GM12865 (cell line): ENCODE measurements at places on chromosomes 2 and 18.
A peak's percentile ranks its signal among the peaks of the same experiment; 100 is the strongest.

- DNase-seq = no peak
These were observed 52.5 kb upstream of the SPTBN1 start for GRCh38 chr2:54403512-54404238.

DNA sequence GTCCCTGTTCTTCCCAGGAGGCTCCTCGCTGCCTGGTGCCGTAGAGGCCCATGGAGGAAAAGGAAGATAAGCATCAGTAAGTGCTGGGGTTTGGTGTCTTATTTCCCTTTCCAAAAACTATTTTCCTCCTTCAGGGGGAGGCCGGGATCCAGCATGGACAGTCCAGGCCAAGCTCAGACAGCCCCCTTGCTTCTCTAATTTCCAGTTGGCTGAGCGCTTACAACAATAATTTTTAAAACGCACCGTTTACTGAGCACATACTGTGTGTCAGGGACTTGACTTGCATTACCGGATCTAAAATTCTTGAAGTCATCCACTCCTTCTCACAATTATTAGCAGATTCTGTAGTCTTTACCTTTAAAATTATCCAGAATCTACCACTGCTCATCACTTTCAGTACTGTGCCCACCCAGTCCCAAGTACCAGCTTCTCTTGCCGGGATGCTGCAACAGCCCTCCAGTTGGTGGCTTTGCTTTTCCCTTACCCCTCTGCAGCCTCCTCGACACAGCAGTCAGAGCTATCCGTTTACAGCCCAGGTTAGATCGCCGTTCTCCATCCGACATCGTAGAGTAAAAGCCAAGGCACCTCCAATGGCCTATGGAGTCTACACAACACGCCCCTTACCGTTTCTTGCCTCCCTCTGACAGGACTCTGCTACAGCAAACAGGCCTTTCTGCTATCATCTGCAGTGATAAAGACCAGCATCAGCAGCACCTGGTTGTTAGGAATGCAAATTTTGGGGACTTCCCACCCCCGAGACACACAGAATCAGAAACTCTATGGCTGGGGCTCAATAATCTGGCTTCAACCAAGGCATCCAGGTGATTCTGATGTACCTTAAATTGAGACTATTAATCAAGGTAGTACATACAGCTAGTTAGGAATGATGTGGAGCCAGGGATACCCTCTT, 75.2 kb upstream of the TSPYL6 start:
- peak; percentile 14 for DNase-seq

- no peak for DNase-seq
These were observed 205.0 kb upstream of the EPHA4 start for GRCh38 chr2:221777119-221777518.

GRCh38 chr18:48777026-48777743, 173.6 kb downstream of the SMAD7 start:
- DNase-seq = peak; percentile 84

DNA sequence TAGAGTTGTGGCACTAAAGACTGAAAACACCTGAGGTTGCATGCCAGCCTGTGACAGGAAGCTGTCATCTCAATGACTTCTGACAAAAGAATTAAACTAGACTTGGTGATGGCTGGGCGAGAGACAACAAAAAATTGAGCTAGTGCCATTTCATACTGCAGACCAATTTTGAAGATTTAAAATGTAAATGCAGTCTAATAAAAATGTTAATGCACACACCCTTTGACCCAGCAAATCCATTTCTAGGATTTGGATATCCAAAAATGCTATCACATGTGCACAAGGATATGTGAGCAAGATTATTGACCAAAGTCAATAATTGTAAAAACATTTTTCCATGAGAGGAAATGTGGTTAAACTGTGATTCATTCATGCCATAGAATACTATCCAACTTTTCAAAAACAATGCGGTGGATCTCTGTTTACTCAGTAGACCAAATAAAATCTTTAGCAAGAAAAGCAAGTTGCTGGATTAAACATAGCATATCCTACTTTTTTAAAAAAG, 5.6 kb downstream of the FBXO36 start:
- no peak for DNase-seq

DNA sequence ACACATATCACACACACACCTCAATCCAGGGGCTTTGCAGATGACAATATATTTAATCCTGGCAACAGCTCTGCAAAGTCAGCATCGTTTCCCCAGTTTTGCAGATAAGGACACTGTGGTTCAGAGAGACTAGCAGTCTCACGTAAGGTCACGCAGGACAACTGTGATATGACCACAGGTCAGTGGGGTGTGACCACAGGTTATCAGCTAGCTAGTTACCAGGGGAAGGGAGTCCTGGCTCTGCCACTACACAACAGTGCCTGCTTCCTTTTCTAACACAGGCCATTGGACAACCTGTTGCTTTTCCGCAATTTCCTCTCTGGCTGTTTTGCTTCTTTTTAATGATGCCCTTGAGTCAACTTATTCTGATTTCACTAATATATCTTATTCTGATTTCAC, 33.3 kb downstream of the RBMS1 start:
- DNase-seq = no peak

DNA sequence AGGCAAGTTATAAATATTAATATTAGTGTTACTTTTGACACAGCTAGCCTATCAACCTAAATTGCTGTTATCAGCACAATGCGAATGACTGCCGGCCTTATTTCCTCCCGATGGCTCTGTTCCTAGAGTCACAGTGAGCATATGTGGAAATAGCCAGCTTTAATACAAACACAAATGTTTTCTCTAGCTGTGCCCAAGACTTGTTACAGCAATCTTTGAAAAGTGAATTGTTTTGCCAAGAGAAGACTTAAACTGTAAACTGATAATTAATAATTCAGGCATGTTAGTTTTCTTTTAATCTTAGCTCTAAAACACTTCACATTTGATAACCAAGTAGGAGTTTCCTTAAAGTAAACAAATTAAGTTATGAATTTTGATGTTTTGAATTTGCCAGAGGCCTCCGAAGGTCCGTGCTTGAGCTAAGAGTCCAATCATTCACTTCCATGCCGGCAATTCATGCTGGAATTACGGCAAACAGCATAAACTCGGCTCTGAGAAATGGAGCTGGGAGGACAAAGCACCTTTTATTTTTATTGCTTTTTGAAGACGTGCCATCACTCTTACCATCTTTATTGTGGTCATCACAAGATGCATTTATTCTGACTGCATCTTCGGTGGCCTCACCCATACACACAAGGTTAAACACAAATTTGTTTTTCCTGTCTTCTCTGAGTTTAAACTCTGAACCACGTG, 184.5 kb upstream of the CWC22 start:
- DNase-seq = no peak

- DNase-seq = no peak
These were observed 26.0 kb downstream of the SATB2 start for GRCh38 chr2:199431746-199432213.

GRCh38 chr2:201839727-201840126, 33.4 kb downstream of the CDK15 start:
- DNase-seq = no peak

GRCh38 chr2:170689481-170689880, 25.7 kb upstream of the SP5 start:
- DNase-seq = no peak

- peak; percentile 56 for DNase-seq
These were observed 1.1 kb upstream of the B3GNT2 start for GRCh38 chr2:62194558-62195420.

- no peak for DNase-seq
These were observed 6.5 kb downstream of the BIN1 start for GRCh38 chr2:127100251-127101047.

DNA sequence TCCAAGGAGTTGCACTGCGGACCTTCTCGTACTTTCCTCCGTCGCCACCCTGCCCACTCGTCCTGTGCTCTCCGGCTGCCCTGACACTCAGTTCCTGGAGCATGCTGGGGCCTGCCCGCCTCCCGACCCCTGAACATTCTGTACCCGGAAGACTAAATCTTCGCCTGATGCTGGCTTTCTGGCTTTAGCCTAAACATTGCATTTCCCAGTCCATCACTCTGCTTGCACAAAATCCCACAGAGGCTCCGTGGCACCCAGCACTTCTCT, 550 bp upstream of the SFXN5 start:
- peak; percentile 57 for DNase-seq

DNA sequence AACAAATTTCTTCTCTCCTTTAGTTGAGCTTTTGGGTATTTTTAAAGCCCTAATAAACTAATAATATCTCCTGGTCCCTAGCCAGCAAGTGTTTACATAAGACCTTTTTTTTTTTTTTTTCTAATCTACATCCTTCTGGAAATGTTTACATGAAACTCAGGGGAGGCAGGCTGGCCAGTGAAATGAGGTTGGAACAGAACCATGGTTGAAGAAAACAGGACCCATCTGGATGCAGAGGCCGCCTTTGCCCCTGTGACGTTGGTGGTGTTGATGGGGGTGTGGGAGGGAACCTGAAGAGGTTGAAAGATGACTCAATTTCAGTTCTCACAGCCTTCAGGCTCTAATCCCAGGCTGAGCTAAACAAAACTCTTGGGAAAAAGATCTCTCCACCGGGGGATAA, 118.5 kb downstream of the NRP2 start:
- no peak for DNase-seq

GRCh38 chr18:52401236-52401635, 61.2 kb downstream of the DCC start:
- no peak for DNase-seq

- peak; percentile 70 for DNase-seq
These were observed 408.1 kb downstream of the THSD7B start for GRCh38 chr2:137173463-137173862.

DNA sequence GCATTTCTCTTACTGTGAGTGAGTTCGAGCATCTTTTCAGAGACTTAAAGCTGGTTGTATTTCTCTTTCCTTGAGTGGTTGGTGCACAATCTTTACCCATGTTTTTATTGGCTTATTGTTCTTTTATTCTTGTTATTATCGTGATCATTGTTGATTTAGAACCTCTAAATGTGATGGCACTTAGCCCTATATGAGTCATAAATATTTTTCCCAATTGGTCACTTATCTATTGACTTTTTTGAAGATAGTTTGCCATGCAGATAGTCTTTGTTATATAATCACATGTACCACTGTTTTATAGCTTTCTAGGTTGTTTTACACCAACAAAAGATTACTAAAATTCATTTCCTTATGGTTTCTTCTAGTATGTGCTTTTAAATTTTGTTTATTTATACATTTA, 141.6 kb upstream of the MSH6 start:
- no peak for DNase-seq

DNA sequence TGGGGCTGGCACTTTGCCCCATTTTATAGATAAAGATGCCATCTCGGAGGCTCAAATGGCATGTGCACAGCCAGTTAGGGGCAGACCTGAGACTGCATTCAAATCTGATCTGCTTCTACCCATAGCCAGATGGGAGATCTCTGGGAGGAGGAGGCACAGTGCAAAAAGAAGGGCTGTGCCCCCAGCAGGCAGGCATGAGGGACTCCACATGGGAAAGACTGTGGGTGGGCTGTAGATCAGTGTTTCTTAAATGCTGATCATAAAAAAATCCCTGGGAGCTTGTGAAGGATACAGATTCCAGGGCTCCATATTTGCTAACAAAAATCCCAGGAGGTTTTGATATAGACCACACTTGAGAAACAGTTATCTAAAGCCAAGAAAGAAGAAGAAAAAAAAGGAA, 15.2 kb downstream of the PAX8 start:
- DNase-seq = no peak

DNA sequence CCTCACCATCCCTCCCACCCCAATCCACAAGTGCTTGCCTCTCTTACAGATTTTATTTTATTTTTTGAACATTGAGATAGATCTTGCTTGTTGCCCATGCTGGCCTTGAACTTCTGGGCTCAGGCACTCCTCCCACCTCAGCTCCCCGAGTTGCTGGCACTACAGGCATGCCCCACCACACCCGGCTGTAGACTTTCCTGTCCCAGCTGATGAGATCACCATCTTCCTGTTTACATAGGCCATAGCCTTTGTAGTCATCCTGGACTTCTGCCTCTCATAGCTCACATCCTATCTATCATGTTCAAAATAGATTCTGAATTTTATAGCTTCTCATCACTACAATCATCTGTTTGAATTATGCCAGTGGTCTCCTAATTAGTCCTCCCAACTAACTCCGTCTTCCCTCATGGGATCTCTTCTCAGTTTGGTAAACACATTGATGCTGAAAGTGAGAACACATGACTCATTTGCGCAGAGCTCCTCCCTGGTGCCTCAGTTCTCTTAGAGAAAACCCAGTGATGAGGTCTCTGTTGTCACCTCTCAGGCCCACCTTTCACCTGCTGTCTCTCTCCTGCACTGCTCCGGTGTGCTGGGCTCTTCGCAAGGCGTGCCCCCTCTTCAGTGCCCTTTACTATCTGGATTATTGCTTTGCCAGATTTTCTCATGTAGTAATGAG, 243.0 kb downstream of the ZNF407 start:
- DNase-seq = no peak

- DNase-seq = no peak
These were observed 41.8 kb upstream of the OTX1 start for GRCh38 chr2:63008838-63009237.

- DNase-seq = no peak
These were observed 15.7 kb downstream of the ARHGAP15 start for GRCh38 chr2:143144813-143145455.

DNA sequence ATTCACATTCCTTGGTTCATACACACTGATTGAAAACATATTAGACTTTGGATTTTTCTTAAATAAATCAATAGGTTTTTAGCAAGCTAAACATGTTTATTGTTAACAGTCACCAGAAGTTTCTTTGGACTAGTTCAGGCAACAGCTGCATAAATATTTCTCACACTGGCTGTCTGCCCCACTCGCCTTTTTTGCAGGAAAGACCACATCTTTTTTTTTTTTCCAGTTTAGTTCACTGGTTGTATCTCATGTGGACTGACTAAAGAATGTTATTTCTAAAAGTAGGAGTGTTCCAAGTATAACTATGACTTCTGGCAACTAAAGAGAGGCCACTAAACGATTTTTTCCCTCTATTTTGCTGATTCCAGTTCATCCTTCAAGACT, 31.1 kb downstream of the SLC40A1 start:
- no peak for DNase-seq

DNA sequence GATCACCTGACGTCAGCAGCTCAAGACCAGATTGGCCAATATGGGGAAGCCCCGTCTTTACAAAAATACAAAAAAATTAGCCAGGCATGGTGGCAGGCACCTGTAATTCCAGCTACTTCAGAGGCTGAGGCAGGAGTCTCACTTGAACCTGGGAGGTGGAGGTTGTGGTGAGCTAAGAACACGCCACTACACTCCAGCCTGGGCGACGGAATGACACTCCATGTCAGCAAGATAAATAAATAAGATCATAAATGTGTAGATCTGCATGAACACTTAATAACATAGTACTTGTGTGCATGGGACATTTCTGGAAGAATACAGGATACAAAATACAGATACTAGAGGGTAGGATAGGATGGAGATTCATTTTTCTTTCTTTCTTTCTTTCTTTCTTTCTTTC, 9.1 kb downstream of the EHD3 start:
- DNase-seq = no peak
